ENCODE measurements at places on chromosomes 11 and 22. TPM values are rescaled to one million over a fixed set of nuclear protein-coding genes. Genes with fewer than 3 reads are reported as not detected.

GRCh38 chr11:45806072-45806933 lies 1.4 kb downstream of the SLC35C1 start:
- no peak overlapping the region for H3K27ac ChIP-seq
- H3K4me1 ChIP-seq, result peaks cover 25% of the 10 kb centered on the region
- peaks cover 3% of the 10 kb centered on the region for H3K27me3 ChIP-seq
- no peaks in the 10 kb centered on the region for H3K36me3 ChIP-seq
- no peak for DNase-seq
- peak overlapping the region; percentile 93 for H3K4me3 ChIP-seq

Gene HIC2
- 3.8 TPM for total RNA-seq

DNA sequence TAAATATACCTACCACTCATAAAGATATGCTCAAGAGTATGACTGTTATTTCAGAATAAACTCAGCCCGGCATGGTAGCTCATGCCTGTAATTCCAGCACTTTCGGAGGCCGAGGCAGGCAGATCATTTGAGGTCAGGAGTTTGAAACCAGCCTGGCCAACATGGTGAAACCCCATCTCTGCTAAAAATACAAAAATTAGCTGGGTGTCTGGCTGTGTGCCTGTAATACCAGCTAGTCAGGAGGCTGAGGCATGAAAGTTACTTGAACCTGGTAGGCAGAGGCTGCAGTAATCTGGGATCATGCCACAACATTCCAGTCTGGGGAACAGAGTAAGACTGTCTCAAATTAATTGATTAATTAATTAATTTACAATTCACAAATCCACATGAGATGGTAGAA lies 208.2 kb upstream of the PDGFD start:
- no peak overlapping the region for H3K4me3 ChIP-seq
- no peaks in the 10 kb centered on the region for H3K27me3 ChIP-seq
- H3K36me3 ChIP-seq, result no peaks in the 10 kb centered on the region

DNA sequence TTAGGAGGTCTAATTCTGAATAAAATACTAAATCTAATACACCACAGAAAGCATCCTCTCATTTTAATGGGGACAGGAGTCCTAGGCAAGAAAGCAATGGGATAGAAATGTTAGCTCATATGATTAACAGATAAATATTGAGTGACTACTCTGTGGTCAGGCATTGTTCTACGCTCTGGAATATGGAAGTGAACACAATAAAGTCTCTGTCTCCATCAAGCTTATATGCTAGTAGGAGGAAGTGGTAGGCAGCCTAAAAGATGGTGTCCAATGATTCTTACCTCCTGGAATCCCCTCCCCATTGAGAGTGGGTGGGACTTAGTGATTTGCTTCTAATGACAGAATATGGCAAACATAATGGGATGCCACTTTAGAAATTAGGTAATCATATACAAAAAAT lies 160.3 kb upstream of the PDGFD start:
- H3K4me3 ChIP-seq, result no peak overlapping the region
- no peaks in the 10 kb centered on the region for H3K27me3 ChIP-seq
- peaks cover 4% of the 10 kb centered on the region for H3K4me1 ChIP-seq
- no peak overlapping the region for H3K27ac ChIP-seq

DNA sequence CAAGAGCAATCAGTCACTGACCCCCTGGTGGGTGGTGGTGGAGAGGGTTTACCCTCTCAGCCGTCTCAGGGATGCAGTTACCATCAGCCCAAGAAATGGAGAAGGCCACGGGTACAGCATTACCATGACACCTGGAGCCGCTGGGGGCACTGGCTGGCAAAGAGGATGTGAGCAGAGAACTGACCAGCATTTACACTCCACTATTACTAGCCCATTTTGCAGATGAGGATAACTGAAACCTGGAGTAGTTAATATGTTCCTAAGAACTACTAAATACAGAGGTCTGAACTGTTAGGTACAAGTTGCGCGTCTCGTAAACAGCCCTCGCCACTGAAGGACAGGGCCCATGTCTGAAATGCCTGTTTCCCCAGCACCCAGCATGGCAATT lies 79.0 kb downstream of the TIMP3 start:
- no peaks in the 10 kb centered on the region for H3K36me3 ChIP-seq
- H3K27me3 ChIP-seq, result no peaks in the 10 kb centered on the region
- H3K4me1 ChIP-seq, result peaks cover 5% of the 10 kb centered on the region

GRCh38 chr11:113664981-113665710 lies 41.0 kb downstream of the TMPRSS5 start:
- no peak for DNase-seq
- H3K36me3 ChIP-seq, result no peaks in the 10 kb centered on the region
- H3K27ac ChIP-seq, result no peak overlapping the region

- no peak overlapping the region for H3K27ac ChIP-seq
- no peak overlapping the region for H3K4me3 ChIP-seq
- H3K36me3 ChIP-seq, result no peaks in the 10 kb centered on the region
- DNase-seq, result no peak
- no peaks in the 10 kb centered on the region for H3K27me3 ChIP-seq
Measured at GRCh38 chr11:125637840-125638239, 12.9 kb downstream of the CHEK1 start.

Gene SEC14L6
- 3.4 TPM for total RNA-seq

DNA sequence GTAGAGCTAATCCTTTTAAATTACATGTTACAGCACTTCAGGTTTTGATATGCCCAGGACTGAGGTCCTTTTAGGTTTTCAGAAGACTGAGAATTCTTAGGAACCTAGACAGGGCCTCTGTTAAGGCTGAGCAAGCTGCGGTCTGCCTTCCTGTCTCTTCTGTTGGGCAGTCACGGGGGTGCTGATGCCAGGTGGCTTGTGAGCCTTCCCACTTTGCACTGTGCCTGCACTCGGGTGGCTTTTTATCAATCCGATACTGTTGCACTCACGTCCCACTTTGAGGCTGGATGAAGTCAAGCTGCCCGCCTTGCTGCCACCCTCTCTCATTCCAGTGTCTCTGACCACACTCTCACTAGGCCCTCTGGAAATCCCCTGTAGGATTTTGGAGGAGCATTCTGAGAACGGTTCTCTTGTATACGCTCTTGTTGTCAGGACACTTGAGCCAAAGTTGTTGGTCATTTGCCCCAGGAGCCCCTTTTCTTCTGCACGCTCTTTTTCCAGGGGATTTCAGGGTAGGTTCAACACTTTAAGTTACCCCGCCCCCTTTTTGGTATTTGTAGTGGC lies 141.8 kb downstream of the TEAD1 start:
- H3K27ac ChIP-seq, result peak overlapping the region; percentile 11
- no peak for DNase-seq
- H3K4me3 ChIP-seq, result no peak overlapping the region
- H3K4me1 ChIP-seq, result peaks cover 29% of the 10 kb centered on the region
- no peaks in the 10 kb centered on the region for H3K36me3 ChIP-seq
